ENCODE measurements at places on chromosomes 7 and 10.

DNA sequence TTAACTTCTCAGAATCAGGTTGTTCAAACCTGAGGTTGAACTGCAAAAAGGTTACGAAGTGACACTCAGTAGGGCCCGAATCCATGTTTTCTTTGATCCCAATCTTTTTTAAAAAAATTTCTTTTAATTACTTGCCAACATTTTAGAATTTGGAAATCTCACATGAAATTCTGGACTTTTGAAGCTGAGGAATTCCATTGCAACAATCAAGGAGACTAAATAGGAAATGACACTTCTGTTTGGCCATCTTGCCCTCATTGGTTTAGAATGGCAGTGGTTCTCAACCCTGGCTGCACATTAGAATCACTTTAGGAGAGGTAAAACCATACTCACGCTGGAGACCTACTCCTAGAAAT is 471 bp upstream of the TOMM7 start:
- no peak for DNase-seq

DNA sequence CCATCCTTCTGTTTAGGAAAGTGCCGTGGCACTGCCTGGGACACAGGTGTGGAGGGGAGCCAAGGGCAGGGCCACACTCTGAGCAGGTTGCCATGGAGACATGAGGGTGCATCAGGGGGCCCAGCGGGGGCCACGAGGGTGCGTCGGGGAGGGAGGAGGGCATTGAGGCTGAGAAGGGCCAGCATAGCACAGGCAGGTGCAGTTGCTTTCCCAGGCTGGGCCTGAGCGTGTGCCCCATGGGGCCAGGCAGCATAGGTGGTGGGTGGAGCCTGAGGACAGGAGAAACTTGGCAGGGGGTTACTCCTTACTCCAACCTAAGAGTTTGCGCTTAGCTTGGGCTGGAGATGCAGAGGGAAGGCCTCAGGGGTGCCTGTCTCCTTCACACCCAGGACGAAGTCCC is 15.2 kb downstream of the YKT6 start:
- peak; percentile 68 for DNase-seq

DNA sequence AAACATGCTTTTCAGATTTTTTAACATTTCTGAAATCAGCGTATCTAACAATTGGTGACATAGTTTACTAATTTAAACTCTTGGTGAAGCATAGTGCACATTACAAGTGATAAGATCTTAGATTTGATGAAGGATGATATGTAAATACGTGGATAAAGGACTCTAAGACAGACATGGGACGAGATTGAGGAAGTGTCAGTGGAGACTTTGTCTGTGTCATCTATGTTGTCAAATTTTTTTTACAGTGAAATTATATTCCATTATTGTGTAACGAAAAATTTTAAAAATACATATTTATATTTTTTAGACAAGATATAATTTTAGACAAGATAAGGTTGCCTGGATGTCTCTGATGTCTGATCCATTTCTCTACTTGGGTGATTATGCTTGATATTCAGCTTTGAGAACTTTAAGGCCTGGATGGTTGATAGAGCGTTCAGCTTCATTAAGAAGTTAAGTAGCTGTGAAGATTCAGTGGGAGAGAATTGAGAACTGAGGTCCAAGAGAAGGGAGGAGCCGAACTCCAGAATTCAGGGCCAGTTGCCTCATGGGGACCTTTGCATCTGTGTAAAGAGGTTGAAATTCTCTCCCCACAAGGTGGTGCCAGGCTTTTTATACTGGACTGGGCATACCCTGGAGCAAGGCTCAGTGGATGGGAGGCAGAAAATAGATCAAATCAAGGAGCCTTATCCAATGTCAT is 62.7 kb downstream of the KAT6B start:
- DNase-seq, result no peak

GRCh38 chr7:25834050-25834449 is 317.9 kb upstream of the NFE2L3 start:
- DNase-seq, result no peak

GRCh38 chr10:79047875-79048638 is 20.7 kb upstream of the ZMIZ1 start:
- DNase-seq, result no peak

GRCh38 chr7:69803699-69804516 is 205.6 kb downstream of the AUTS2 start:
- no peak for DNase-seq

DNA sequence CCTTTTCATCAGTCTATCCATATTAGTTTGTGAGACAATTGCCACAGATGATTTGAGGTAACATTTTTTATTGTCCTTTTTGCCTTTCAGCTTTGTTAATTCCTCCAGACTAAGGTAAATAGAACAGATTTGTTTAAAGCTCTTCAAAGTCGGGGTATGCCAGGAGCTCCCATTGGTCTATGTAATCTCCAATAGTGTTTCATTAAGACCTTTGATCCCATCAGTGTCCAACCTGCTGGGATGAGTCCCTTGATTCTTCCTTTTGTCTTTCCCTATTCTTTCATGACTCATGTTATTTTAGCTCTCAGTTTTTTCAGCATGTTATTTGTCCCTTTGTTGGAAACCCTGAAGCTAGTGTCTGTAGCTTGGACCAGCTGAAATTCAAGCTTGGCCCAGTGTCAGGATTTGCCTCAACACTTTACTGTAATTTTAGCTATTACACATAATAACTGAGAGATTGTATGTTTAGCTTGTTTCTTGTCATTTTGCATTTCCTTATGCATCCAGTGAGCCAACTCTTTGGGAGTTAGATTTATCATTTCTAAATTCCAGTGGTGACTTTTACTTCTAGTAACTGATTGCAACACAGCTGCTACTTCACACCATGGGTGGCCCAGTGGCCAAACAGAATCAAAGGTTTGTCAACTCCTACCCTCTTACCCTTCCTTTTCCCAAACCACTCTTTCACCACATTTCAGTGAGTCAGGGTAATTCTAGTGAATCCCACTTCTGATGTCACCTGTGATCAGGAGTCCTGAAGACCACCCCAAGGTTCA is 15.3 kb downstream of the AGBL3 start:
- DNase-seq, result no peak

GRCh38 chr7:27888736-27889135 is 148.8 kb downstream of the TAX1BP1 start:
- no peak for DNase-seq

DNA sequence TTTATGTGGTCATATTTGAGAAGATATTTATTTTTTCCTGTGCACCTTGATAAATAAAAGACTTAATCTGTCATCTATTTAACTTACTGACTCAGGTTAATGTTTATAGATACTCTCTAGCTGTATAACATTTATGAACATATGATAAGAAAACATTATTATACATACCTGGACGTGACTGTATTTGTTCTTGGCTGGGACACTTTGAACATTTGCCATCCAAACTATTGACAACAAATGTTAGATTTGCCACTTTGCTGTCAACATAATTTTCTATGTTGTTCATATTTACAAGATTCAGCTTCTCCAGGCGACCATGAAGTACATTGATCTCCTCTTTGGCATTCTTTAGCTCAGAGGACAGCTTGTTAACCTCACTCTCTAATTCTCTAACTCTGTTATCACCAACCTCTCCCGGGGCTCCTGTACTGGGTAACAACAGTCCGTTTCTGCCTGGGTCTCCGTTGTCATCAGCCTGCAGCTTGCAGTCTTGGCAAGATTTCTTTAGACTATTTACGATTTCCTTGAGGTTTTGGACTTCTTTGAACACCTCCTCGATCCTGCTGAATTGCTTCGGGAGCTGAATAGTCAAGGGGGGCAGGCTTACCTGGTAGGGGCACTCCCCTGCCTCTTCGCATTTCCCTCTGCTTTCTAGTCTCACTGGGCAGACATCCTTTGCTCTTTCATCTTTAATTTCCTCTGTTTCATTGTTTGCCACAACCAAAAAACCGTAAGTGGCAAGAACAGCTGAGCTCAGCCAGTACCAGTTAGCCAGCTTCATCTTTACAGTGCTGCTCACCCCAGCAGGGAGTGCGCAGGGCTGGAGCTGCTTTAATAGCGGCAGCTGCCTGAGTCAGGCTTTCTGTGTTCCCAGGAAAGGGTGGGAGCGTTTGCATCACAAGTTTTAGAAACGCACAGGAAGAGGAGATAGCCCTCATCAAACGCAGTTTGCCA is at the start of gene FGL2:
Gene FGL2 (minus strand): TSS at position 807 of the 954 bp plus-strand sequence. CDS start 26 bp downstream, at position 781.
- DNase-seq, result peak; percentile 40

- DNase-seq, result no peak
Measured at GRCh38 chr10:87931836-87932230, 68.4 kb downstream of the PTEN start.

GRCh38 chr10:3926258-3926657 is 141.2 kb upstream of the KLF6 start:
- peak; percentile 26 for DNase-seq

DNA sequence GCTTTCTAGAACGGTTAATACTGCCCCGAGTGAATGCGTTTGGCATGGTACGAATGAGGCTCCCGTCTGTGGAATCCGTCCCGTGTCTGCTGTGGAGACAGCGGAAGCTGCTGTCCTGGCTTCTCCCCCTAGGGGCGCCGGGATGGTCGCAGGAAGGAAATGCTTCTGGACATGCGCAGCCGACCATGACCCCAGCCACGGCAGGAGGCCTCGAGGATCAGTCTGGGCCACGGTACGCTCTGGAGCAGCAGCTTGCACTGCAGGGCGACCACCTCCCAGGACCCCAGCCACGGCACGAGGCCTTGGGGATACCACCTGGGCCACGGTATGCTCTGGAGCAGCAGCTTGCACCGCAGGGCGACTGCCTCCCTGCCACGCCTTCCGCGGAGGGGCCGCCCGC is 107.9 kb downstream of the CYTH3 start:
- no peak for DNase-seq

GRCh38 chr7:148337246-148337965 is 253.2 kb upstream of the C7orf33 start:
- no peak for DNase-seq

DNA sequence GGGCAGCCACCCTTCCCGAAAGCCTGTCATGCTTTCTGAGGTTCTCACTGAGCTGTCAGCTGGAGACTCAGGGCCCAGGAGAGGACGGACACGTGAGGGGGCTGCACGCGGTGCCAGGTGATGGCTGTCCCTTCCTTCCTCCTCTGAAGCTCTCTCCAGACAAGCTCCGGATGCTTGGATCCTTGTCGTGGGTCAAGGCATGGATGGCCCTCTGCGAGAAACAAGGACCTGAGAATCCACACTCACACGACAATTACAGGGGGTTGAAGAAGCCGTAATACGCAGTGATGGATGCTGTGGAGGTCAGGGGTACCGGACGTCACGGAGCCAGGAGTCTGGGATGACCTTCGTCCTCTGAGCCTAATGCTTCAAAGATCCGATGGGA is 170.3 kb downstream of the USP6NL start:
- DNase-seq, result no peak

- no peak for DNase-seq
Measured at GRCh38 chr10:504121-504611, 185.3 kb downstream of the DIP2C start.

- no peak for DNase-seq
Measured at GRCh38 chr10:43077421-43078171, 727 bp downstream of the RET start.

Measured in NCI-H2107 (cell line).